Activated CD4-positive, alpha-beta T cell treated with anti-CD3 and anti-CD28 coated beads for 1 hour (primary cell): ENCODE measurements at places on chromosomes 4 and X.

DNA sequence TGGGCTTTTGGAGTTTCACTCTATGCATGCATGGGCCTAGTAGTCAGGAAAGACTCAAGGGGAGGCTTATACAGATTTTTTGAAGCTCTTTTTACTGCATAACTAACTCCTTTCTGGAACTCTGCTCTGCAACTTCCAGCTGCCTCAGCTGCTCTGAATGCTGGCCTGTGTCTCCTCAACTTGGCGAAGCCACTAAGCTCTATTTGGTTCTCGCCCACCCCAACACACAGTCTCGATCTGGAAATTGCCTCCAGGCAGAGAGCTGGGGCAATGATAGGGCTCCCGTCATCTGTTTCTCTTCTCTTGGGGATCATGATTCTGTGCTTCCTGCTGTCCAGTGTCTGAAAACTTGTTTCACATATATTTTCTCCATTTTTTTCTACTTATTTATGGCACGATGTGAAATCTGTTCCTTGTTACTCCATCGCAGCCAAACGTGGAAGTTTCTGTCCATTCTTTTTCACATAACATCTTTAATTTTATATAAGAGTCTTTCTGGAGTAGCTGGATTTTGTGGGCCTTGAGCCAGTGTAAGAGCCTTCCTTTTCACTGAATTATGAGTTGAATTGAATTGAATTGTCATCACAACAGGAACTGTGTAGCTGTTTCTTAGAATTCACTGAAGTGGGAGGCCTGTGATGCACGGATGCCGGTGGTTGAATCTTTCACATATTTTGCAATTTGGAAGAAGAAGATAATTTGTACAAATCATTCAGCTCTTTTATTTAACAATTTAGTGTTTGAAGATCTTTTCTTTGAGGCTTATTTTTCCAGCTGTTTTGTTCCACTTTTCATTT lies 9.0 kb downstream of the ZNF275 start:
- no peak for DNase-seq

DNA sequence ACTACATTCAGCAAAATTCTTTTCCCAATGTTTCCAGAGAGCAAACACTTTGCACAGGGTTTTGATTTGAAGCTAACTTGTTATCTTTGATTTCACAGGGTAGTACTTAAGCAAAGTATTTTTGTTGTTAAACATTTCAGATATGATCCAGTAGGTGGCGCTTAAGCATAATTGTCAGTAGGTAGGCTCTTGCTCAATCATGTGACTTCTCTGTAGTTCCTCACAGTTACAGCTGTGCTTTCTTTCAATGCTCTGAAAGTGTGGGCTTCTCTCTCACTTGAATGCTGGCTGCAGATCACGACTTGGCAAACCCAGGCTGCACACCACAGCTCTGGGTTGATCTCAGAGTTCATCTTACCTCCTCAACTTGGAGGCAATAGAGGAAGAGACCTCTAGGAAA lies 1016.5 kb downstream of the SH3BGRL start:
- DNase-seq = no peak

GRCh38 chr4:78629991-78630541 lies 78.5 kb downstream of the ANXA3 start:
- DNase-seq = no peak

GRCh38 chrX:34778916-34779315 lies 121.8 kb upstream of the TMEM47 start:
- no peak for DNase-seq

DNA sequence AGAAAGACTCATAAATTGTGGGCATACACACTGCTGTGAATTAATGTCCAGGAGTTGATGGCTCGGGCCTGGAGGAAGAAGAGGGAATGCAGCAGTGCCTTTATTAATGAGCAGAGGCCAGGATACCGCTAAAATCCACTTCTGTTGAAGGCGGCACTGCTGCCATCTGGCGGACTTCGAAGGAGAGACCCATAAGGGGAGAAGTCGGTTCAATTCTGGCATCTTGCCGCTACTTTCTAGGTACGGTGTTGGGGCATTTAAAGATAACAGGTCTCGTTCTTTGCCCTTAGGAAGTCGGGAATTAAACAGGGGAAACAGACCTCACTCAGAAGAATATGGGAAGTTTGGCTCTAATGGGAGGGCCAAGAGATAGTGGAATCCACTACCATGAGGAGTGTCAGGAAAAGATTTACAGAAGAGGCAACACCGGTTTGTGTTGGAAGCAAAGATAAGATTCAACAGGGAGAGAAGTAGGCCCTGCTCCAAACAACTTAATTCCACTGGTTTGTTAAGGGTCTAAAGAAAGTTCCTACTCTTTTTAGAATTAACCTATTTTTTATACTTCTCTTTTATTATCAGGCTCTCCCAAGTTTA lies 133.6 kb upstream of the GIMD1 start:
- no peak for DNase-seq

DNA sequence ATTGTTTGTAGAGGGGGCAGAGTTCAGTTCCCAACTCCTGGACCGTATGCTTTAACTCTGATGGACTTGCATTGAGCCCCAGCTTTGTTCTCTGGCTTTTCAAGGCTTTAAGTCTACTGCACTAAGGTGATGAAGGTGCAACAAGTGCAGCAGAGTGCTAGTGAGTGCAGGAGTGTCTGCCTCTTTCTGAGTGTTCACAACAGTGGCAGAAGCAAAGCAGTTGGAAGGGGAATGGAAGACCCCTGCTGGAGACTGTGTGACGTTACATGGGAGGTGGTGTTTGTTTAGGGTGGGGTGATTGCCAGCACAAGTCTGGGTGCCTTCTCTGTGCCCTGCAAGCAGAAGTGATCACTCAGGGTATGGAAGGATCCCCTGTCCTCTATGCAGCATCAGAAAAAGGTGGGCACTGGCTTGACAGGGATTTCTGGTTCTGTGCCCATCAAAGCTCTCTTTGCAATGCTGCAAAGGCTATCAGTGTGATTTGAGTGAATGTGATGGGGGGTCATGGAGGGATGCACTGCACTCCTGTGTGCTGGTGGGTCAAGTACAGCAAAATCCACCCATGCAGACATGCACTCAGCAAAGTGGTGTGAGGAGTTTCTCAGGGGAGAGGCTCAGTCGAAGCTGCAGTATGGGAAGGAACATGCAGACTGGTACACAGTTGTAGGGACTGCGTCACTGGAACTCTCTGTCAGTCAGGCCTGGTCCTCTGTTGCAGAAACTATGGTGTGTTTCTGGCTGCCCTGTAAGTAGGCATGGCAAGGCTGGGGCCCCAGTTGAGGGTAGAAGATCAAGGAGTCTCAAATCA lies 70.9 kb upstream of the UGT2B7 start:
- no peak for DNase-seq

DNA sequence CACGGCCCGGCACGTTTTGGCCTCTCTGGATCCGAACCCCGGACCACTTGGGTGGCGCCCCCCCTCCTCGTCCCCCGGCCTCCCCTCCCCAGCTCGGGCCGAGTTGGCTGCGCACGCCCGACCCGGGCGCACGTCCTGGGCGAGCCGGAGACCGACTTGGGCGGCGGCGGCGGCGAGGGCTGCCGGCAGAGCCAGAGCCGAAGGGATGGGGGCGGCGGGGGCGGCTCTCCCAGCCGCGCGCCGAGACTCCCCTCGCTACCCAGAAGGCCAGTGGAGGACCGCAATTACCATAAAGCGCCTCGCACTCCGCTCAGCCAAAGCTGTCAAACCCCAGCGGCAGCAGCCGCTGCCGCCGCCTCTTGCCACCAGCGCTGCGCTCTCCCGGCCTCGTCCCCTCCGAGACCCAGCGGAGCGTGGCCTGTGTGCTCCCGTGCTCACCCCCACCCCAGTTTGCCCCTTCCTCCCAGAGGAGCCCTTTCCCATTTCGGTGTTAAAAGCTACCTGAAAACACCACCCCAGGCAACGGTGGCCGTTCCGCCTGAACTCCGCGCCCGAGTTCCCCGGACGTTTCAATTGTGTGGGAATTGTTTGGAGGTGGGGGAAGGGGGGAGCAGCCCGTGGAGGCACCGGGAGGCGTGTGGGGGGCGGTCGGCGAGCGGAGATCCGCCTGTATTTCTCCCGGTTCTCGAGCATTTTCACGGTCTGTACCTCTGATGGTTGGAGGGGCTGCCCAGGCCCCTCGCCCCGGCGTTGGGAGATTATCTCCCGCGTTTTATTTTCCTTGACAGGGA lies 701 bp upstream of the BCOR start:
- peak; percentile 34 for DNase-seq

DNA sequence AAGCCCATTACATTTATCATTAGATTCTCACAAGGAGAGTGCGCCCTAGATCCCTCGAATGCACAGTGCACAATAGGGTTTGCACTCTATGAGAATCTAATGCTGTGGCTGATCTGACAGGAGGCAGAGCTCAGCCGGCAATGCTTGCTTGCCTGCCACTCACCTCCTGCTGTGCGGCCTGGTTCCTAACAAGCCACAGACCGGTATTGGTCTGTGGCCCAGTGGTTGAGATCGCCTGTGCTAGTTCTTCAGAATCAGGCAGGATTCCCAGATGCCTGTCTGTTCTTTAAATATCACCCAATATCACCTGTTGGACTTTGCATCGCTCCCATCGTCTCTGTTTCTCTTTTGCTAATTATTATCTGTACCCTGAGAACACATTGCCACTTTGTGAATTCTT lies 14.0 kb downstream of the DSPP start:
- DNase-seq = no peak

GRCh38 chr4:146273204-146273901 lies 59.0 kb downstream of the REELD1 start:
- no peak for DNase-seq

DNA sequence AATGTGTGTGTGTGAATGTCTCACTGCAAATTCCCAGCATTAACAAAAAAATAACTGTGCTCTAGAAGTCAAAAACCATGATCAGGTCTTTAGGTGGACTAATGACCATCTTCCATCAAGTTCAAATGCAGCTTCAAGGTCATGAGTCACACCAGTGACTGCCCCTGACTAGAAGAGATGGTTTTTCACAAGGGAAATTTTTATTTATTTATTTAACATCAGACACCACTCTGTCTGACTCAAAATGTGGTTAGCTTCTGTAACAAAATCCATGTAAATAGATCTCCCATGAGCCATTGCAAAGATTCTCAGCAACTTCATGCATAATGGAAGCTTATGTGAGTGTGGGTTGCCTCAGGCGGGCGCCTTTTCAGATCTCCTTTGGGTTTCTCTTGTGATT lies 219.2 kb downstream of the KIT start:
- DNase-seq = no peak

- DNase-seq = no peak
These were observed 213.3 kb downstream of the GABRG1 start for GRCh38 chr4:45910511-45910910.

- no peak for DNase-seq
These were observed 5.5 kb upstream of the SLC9B1 start for GRCh38 chr4:103024996-103025395.

DNA sequence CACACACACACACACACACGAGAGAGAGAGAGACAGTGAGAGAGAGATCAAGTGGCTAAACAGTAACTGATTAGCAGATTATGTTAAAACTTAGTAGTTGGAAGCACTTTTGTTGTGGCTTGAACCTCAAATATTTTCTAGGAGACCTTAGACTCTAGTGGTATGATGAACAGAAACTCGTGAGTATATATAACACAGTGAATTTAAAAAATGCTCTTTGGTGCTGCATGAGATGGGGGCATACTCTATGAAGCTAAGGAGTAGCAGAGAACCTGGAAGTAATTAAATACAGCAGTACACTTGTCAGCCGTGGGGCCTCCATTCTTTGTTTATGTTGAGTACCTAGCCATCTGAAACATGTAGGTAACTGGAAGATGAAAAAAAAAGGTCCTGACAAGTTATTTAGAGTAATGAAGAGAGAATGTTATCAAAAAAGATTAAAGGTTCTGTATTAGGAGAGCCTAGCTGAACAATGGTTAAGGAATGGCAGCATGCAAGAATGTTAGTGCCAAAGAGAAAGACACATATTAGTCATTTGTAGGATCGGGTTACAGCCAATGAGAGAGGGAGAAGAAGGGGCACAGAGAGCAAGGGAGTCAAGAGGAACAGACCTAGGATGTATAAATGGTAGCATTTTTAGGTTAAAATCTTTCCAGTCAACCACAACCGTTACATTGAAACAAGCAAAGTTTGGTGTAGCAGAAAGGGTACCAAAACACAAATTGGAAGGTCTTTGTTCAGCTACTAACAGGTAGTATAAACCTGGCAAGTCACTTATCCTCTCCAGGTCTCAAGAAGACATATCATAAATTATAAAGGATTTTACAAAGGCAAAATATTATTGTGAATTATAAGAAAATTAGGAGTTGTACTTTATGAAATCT lies 316.7 kb upstream of the DIPK2B start:
- DNase-seq = no peak

DNA sequence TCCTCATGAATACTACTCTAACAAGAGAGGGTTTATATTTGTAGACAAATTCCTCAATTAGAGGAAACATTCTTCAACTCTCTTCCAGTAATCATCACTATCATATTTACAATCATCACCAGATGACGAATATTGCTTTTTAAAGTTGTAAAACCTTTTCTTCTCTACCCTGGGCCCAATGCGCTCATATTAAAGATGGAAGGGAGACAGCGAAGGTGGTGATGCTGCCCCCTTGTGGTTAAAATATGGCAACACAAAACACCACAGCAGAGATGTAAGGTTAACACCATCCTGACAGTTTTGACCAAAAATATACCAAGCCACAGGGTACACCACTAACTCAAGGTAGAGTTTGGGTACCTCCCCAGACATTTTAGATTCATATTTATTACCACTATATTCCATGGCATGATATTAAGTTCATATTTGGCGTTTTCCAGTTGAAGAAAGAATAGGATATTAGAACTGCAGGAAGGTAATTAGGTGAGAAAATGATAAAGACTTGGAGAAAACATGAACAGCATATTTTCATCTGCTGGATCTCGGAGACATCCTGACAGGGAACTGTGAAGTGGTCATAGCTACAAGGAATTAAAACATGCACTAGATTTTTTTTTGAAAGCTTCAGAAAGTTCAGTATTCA lies 72.8 kb downstream of the SLC9A7 start:
- DNase-seq = no peak

GRCh38 chr4:7890635-7891393 lies 48.8 kb downstream of the AFAP1 start:
- DNase-seq = no peak

DNA sequence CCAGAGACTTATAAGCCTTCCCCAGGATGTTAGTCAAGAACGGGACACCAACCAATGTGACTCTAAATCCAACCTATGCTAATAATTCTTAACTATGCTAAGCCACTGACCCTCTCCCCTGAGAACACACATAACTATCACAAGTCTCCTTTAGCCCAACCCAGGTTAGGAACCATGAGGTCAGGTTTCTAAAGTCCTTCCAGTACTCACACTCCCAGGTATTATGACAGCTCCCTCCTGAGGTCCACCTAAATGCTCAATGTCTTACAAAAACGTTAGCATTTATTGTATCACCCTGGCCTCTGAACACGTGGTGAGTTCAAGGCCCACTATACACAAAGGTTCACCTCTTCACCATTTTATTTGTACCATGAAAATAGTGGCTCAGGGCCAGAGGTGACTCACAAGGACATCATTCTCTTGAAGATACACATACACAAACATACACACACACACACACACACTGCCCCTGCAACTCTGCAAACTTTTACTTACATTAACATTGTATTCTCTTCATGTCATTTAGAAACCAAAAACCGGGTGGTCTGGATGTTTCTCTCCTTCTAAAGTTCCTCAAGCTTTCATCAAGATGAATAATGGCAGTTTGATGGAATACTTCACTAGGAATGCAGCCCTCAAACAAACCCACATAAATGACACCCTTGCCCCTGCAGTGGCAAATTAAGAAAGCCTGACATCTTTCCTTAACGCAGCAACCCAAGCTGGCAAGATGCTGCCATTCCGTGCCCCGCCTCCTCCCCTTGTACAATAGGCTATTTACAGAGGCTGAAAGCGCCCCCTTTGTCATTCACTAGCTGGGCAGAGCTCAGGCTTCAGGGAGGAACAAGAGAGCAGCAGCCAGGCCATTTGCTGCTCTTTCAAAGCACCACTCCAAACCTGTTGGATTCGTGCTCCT lies 17.7 kb downstream of the ACSL1 start:
- no peak for DNase-seq
